ENCODE measurements at places on chromosomes 6 and 20. TPM values are rescaled to one million over a fixed set of nuclear protein-coding genes. Genes with fewer than 3 reads are reported as not detected.

TAP1 gene
- total RNA-seq: 54.9 TPM

TMEM74B gene
- total RNA-seq: not detected

ITPR3 gene
- total RNA-seq: 36.3 TPM

MCHR2 gene
- not detected for total RNA-seq

CHMP4B gene
- total RNA-seq: 37.4 TPM

TRIM31 gene
- not detected for total RNA-seq

IL17A gene
- total RNA-seq: not detected

CCN6 gene
- total RNA-seq: not detected

TFAP2C gene
- not detected for total RNA-seq

BCLAF1 gene
- 86.4 TPM for total RNA-seq

ACSS1 gene
- total RNA-seq: 0.89 TPM

ADAM33 gene
- total RNA-seq: 18.7 TPM

PLCB1 gene
- total RNA-seq: 22.1 TPM

NRN1 gene
- total RNA-seq: 0.30 TPM

KHDC1L gene
- total RNA-seq: not detected

DPPA5 gene
- total RNA-seq: not detected

ISM1 gene
- not detected for total RNA-seq

DYNLT2 gene
- total RNA-seq: 0.83 TPM

RAB23 gene
- 57.7 TPM for total RNA-seq

STMND1 gene
- not detected for total RNA-seq

KCNK16 gene
- not detected for total RNA-seq

NDUFAF4 gene
- total RNA-seq: 6.8 TPM

BPI gene
- not detected for total RNA-seq

PABPC1L gene
- 19.2 TPM for total RNA-seq

C20orf144 gene
- 0.05 TPM for total RNA-seq

SLC17A3 gene
- total RNA-seq: not detected

TCF21 gene
- 1.4 TPM for total RNA-seq

HSPA1L gene
- 1.2 TPM for total RNA-seq

All from smooth muscle cell of the umbilical artery (primary cell).